ENCODE measurements at places on chromosomes 13 and 19.

DNA sequence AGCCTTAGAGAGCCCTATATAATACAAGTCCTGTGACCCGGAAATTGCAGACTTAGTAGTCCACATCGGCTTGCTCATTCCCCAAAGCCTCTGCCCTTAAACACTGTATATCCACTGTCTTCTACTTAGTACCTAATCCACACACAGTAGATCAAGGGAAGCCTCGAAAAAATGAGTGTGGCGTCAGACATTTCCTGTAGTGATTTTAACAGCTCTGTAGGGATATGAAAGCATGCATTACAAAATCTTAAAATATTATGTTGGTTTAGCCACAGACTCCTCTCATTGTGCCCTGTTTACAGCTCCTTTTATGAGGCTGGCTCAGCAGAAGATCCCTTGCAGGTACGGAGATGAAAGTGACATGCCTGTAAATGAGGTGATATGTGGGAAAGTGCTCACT lies 416.3 kb downstream of the LIG4 start:
- DNase-seq: no peak

DNA sequence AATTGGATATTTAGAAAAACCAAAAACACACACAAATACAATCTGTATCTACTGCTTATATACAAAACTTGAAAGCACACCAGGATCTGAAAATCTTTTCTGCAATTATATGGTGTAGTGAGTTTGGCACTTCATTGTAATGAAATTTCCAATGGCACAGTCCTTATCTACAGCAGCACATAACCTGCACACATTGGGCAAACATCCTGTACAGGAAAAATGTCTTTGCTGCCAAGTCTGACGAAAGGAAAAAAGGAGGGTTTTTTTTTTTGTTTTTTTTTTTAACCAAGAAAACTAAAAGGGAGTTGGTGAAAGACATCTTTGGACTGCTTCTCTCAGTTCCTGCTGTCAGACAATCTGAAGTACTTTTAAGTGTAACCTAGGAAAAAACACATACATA lies 107.8 kb downstream of the FOXO1 start:
- no peak for DNase-seq

DNA sequence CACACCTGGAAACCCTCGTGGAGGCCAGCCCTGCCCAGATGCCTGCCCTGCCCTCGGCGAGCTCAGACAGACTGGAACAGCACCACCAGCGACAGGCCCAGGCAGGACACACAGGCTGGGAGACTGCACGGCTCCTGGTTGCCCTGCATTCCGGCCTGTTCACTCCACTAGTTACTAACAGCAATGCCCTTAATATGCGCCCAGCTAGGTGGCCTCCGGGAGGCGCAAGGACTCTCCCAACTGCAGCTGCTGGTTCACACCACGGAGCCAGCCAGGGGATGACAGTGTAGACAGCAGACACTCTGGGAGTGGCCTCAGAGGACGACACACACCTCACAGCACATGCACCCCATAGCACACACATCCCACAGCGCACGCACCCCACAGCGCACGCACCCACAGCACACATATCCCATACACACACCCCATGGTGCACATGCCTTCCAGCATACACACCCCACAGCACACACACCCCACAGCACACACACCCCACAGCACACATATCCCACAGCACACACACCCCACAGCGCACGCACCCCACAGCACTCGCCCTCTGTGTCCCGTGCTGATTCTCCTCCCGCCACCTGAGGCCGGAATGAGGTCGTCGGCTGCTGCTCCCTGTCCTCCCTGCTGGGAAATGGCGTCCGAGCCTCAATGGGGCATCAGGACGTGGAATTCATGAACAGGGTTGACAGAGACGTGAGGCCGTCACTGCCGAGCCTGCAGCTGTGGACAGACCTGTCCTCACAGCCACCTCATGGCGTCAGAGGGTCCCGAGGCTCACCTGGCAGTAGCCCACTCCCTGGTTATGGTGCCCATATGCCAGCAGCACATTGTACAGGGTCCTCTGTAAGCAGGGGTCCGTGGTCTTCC lies 13.6 kb downstream of the GRTP1 start:
- no peak for DNase-seq

DNA sequence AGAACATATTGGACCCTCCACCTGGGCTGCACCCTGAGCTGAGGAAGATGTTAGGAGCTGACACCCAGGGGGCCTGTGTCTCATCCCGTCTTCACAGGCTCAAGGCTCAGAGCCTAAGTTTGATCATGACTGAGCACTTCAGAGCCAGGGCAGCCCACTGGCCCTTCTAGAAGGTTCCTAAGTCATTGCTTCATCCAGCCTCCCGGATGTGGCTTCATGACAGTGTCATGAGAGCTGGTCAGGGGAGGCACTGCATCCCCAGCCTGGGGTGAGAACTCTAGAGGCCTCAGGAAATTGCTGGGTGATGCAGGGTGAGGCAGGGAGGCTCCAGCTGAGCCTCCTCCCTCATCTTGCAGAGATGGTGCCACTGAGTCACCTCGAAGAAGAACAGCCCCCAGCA lies 24.9 kb upstream of the PIK3R2 start:
- no peak for DNase-seq

GRCh38 chr19:42563352-42564210 lies 31.1 kb downstream of the CEACAM8 start:
- no peak for DNase-seq

GRCh38 chr19:54376610-54377285 lies 12.0 kb upstream of the LAIR1 start:
- no peak for DNase-seq

DNA sequence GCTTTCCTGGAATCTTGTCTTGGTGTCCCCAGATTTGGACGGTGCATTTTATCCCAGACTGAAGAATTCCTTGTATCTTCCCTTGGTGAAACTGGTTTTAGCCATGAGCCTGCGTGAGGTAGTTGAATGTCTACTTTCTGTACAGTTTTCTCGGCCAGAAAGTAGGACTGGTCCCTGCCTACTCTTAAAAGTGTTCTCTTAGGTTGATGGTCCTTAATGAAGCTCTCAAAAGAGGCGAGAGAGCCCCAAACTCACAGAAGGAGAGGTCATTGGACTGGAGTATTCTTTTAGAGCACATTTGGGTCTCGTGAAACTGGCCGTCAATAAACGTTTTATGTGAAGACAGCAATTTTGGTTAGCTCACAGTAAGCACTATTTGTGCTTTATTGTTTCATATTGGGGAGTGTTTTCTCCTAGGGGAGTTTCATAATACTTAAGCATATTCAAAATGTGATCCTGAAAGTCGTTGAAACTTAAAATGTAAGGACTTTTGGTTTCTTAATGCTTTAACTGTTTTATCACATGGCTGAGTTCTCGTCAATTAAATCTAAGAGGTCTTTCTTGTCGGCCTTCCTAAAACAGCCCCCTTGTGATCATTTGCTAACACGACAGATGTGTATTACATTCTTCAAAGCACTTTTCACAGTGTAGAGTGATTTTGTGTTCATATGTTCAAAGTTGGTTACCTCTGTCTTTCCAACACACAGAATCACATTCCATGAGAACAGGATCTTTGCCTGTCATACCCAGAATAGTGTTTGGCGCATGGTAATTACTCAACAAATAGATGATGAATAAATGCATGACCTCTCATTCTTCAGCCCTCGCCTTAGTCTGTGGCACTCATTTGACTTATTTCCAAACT lies 889 bp downstream of the GTF2F2 start:
- DNase-seq: no peak

DNA sequence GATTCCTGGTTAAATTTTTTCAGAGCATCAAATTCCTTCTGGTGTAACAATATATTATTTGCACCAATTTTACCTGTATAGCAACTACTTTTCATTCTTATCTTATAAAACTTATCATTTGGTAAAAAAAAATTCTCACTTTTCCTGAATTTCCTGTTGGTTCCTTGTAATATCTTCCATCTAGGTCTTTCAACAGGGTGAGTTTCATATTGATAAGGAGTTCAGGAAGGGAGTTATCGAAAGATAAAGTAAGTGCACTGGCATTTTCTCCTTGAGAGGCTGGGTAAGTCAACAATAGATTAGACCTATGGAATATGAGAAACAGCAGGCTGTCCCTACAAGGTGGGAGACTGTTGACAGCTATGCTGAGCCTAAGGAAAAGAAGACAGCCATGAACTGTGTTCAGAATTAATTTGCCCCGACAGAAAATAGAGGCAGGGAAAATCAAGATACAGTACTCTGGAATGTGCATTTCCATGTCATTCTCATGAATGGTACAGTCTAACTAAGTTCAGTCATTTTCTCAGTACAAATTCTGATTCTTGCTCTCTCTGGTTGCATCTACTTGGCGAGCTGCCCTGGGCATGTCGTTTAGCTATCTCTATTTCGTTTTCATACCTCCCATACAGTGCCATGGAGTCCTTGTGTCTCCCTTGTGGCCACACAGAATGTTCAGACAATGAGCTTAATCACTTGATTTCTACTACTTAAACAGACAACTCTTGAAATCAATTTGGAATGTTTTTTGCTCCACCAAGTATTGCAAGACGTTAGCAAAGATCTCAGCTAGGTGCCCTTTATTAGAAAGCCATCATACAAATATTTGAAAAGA lies 9.9 kb downstream of the IGFL1 start:
- no peak for DNase-seq

- DNase-seq: no peak
Measured at GRCh38 chr19:55253842-55254624, 4.8 kb downstream of the PPP6R1 start.

DNA sequence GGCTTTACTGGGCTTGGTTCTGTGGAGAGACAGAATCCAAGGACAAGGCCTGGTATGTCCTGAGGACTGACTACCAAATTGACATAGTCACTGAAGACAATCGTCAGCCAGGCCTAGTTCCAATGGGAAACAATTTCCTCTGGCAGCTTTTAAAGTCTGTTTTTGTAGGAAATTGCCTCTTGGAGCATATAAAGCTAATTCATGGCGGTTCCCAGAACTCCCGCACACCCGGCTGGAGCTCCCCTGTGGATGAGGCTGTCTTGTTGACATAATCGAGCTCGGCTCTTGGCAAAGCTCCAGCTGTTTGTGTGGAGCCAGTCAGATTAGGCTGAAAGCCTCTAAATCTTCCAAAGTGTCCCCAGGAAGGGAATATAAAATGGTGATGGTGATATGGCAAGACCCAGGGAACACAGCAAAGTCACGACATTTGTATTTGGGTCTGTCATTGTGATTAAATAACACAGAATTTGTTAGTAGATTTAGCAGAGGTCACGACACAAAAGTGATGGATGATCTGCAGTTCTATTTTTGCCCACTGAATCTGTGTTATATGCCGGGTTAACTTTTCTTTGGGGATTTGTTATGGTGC lies 395.0 kb downstream of the PCDH9 start:
- peak; percentile 63 for DNase-seq

GRCh38 chr19:48755084-48755641 lies at the start of gene FGF21:
Gene FGF21 (plus strand): TSS chr19:48755524. CDS start chr19:48756237, 713 bp downstream.
- DNase-seq: no peak

GRCh38 chr13:77863144-77863543 lies 55.5 kb downstream of the EDNRB start:
- DNase-seq: no peak

GRCh38 chr13:85223883-85224656 lies 575.1 kb downstream of the SLITRK6 start:
- DNase-seq: no peak

- DNase-seq: no peak
Measured at GRCh38 chr19:47430041-47430802, 10.9 kb upstream of the MEIS3 start.

DNA sequence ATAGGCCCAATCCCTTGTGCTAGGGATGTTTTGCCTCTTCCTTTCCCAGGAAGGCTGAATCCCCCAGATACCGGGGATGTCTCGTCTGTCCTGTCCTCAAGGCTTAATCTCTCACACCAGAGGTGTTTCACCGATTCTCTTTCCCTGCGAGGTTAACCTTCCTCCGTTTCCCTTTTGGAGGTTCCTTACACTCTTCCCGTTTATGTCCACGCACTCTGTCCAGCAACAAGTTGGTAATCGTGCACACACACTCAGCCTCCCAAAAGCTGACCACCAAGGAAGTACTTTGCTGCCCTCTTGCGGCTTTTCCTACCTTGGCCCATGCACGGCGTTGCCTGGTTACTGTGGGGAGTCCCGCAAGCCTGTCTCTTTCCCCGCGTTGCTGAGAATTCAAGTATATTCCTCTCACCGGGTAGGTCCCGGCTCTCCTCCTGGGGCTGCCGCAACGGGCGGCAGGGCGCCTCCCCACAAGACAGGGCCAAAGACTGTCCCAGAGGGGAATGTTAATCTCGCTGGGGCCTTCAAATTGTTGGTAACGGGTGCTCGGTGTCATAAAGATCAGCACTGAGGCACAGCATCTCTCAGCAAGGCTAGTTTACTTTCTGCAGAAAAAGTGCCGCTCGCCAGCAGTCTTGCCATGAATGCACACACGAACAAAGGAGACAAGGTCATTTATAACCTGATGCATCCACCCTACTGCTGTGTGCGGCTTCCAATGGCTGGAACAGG lies 36.7 kb upstream of the CD177 start:
- DNase-seq: no peak

DNA sequence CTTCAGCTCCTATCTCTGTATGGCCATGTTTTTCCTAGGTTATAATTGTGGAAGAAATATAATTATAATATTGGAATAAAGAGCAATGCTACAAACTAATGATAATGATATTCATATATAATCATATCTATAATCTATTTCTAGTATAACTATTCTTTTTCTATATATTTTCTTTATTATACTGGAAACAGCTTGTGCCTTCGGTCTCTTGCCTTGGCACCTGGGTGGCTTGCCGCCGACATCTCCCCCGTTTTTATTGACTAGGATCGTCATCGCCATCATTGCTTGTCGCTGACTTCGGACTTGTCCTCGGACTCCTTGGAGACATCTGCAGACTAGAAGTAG lies 24.2 kb downstream of the ZNF763 start:
- DNase-seq: no peak

- DNase-seq: peak; percentile 33
Measured at GRCh38 chr19:48308631-48309586, 16.4 kb upstream of the EMP3 start.

GRCh38 chr13:75197803-75198202 lies 284.2 kb downstream of the TBC1D4 start:
- no peak for DNase-seq

GRCh38 chr19:15684828-15685227 lies 11.9 kb downstream of the CYP4F12 start:
- no peak for DNase-seq

DNA sequence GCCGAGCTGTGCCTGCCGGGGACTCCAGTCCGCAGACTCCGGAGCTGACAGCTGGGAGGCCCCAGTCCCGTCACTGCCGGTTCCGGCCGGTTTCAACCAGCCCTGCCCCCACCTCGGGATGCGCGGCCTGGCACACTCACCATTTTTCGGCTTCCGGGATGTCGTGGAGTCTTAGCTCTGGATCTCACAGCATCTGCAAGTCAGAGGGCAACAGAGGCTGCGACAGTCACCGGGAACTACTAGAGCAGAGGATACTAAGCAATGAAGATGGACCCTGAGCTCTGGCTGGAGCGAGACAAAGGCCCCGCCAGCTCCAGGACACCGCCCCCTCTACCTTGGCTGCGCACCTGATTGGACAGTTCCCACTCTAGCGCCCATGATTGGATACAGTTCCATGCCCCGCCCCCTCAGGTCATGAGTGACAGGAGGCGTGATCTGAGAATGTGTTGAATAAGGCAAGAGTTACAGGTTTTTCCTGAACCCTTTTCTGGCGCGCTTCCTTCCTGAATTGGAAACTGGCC lies at the start of gene ZNF682:
Gene ZNF682, minus strand, starts transcription at position 303 of the 521 bp plus-strand sequence. Its CDS starts 160 bp downstream, at position 143.
- peak; percentile 88 for DNase-seq
